Camera-type eye (tissue), 1 donor: ENCODE measurements at places on chromosomes 6 and 20. TPM values are rescaled to one million over a fixed set of nuclear protein-coding genes. Genes with fewer than 3 reads are reported as not detected.

MRAP2 gene
- 5.9 TPM for total RNA-seq

NRSN2 gene
- 16.0 TPM for total RNA-seq

DCBLD1 gene
- 7.4 TPM for total RNA-seq

CCDC170 gene
- total RNA-seq, result 3.5 TPM

SLC22A3 gene
- total RNA-seq, result 6.1 TPM

SDCBP2 gene
- 2.7 TPM for total RNA-seq

RBPJL gene
- total RNA-seq, result not detected
